Heart left ventricle (tissue), 16 donors: ENCODE measurements at places on chromosomes 2 and 18.

- no peak for DNase-seq
These were observed 137.1 kb downstream of the LTBP1 start for GRCh38 chr2:33083699-33084387.

- DNase-seq = no peak
These were observed 63.4 kb upstream of the CYP20A1 start for GRCh38 chr2:203175371-203175770.

GRCh38 chr2:181658444-181658843, 1.5 kb upstream of the CERKL start:
- DNase-seq = no peak

GRCh38 chr2:234133004-234133403, 82.5 kb downstream of the SPP2 start:
- no peak for DNase-seq

- no peak for DNase-seq
These were observed 38.2 kb upstream of the EPHA4 start for GRCh38 chr2:221610255-221610654.

DNA sequence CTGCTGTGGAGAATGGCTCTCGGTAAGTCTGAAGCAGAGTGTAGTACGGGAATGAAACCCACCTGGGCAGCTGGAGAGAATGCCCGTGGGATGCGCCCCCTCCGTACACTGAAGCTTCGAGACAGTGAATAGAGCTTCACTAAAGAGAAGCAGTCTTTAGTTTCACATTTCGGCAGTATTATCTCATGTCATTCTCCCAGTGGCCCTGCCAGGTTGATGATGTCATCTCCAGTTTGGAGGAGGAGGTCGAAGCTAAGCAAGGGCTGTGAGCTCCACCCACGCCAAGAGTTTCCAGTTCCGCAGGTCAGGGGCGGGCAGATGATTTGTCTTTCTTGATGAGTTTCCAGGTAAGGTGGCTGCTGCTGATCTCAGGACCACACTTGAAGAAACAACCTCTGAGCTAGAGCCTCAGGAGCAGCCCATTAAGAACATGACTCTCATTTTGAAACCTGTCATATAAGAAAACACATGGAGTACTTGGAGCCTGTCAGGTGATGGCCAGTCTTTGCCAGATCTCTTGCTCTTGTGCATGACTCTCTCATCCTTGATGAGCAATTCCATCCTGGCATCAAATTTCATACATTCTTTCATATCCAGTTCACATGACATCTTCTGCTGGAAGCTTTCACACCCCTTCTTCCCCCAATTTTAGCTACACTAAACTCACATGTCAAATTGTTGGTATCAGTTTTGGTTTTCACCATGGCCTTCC, 475.0 kb downstream of the RNF144A start:
- no peak for DNase-seq

DNA sequence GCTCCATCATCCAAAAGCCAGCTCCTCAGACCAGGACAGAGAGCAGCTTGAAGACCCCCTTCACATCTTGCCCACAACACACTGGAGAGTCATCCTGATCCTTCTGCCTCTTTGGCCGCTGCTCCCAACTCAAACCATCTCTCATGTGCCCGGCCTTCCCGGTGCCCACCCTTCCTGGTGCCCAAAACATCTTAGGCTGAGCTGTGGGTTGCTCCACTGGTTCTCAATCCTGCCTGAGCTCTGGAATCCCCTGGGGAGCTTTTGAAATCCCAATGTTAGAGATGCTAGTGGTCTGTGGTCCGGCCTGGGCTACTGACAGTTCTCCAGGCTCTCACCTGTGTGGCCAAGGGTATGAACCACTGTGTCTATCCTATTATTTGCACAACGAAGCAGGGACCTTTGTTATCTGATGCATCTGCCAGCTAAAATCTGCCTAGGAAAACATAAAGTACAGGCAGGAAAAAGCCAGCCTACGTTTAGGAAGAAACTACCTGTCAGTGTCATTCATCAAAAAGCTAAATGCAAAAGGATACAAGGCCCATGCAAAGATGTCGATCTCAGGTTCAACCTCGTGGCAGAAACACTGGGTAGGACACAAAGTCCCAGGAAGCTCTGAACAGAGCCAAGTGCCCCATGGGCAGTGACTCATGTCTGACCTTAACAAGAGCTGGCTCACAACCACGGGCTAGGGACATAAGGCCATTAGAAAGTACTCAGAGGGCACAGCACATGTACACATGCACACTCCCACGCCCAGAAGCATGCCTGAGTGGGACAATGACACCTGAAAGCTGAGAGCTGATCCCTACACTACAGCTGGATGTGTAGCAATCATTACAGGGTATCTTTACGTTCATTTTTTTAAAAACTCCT, 30.8 kb downstream of the TBC1D8 start:
- peak; percentile 93 for DNase-seq

- DNase-seq = peak; percentile 89
These were observed 968 bp upstream of the RALBP1 start for GRCh38 chr18:9474108-9474982.

DNA sequence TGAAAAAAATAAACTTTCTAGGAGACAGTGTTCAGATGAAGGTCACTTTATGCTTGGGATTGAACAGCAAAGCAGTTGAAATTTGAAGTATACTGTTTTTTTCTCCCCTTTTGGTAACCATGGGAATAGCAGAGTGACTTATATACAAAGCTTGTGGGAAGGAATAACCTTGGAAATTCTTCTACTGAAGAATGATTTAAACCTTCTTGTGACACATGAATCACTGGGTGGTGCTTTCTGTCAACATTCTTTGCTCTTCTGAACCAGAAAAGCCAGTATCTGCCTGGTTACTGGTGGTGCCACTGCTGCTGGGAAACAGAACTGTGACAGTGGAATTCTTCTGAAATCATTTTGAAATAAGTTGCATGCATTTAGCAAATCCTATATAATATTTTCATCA, 39.4 kb upstream of the RND3 start:
- no peak for DNase-seq

- no peak for DNase-seq
These were observed 112.3 kb downstream of the COLEC12 start for GRCh38 chr18:388200-388599.

DNA sequence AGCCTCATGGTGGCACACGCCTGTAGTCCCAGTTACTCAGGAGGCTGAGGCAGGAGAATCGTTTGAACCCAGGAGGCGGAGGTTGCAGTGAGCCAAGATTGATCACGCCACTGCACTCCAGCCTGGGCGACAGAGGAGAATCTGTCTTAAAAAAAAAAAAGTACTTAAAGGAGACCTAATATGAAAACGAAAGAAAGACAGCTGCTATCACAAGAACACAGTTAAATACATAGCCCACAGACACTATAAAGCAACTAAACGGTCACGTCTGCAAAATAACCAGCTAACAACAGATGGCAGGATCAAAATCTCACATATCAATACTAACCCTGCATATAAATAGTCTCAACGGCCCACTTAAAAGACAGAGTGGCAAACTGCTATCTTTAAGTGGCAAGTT, 43.9 kb upstream of the TACR1 start:
- DNase-seq = no peak

- DNase-seq = no peak
These were observed 36.7 kb downstream of the PROC start for GRCh38 chr2:127454595-127455565.

DNA sequence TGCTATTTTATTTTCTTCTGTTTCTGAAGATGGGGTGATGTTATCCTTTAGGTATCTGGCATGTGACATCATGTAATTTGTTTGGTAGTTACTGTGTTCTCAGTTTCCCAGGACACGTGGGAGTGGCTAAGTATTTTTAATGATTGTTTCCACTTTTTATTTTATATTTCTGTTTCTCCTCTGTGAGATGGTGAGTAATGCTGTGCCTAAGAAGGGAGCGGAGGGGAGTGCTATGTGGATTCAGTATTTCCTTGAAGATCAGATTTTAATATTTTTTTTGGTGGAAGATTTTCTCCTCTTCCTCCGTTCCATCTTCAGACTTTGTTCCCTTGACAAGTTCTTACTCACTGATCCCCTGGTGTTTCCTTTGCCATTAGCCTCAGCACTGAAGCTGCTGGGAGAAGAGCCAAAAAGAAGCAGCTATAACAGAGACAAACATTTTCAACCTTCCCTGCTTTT, 180.0 kb upstream of the MMADHC start:
- no peak for DNase-seq

- no peak for DNase-seq
These were observed 752.9 kb upstream of the HS6ST1 start for GRCh38 chr2:129071531-129071930.

GRCh38 chr2:152464851-152465470, 130.0 kb downstream of the FMNL2 start:
- no peak for DNase-seq

DNA sequence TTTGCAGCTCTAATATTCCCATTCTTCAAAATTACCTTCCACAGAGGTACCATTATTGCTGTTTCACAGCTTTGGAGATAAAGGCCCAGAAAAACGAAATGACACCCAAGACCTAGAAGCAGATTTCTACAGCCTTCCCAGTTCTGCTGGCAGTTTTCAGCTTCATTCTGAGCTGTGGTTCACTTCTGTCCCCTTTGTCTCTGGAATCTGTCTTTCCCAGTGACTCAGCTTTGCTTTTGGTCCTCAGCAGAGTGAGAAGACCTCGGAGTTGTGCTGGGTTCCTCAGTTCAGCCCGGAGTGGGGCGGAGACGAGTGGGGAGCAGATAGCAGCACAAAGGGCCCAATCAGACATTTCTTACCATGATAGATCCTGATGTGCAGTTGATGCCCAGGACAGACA, 180.7 kb upstream of the CXCR4 start:
- no peak for DNase-seq

DNA sequence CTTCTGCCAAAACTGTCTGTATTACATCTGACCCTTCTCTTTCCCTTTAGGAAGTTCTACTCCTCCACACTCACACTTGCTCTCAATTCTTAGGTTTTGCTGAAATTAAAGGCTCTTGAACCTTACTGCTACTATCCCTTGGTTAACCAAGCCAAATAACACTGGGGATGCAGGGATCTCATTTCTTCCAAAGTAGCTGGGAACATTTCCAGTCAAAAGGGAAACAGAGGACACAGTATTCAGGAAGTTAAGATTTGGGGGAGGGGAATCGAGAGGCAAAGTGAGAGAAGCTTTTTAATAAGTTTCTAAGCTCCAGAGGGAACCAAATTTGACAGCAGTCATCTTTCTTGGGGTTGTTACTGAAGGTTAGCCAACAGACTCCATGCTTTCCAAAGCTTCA, 6.2 kb downstream of the SEPTIN2 start:
- DNase-seq = no peak

DNA sequence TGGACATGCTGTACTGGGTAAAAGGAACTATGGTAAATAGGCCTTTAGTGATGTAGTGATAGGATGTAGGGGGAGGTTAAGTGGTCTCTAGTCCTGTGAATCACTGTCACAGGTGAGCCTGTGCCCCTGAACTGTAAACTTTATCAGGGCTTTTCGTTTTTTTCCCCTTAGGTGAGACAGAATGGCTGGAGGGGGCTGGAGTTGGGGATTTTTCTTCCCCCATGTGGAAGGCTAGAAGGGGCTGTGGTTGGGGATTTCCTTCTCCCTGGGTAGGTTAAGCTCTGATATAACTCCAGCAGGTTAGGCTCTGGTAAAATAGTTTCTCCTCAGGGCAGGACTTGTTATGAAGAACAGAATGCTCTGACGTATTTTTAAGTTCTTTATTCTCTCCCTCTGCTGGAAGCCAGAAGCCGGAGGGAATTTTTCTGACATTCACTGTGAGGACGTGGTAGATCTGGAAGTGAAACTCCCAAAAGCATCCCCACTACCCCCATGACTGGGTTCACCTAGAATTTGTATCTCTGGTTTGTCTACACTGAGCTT, 28.5 kb downstream of the PIKFYVE start:
- no peak for DNase-seq
